ENCODE measurements at places on chromosomes 6 and 20. TPM values are rescaled to one million over a fixed set of nuclear protein-coding genes. Genes with fewer than 3 reads are reported as not detected.

Gene LAMA2
- total RNA-seq = 58.3 TPM

Gene FOXP4
- 2.8 TPM for total RNA-seq

Gene CCDC170
- 1.6 TPM for total RNA-seq

Gene FBXO30
- total RNA-seq = 23.0 TPM

Gene PPP1R3G
- 2.9 TPM for total RNA-seq

Gene STX11
- total RNA-seq = 0.77 TPM

Gene COL11A2
- 0.11 TPM for total RNA-seq

Gene CLVS2
- 0.12 TPM for total RNA-seq

Gene SLC22A3
- total RNA-seq = 2.9 TPM

Gene HMGCLL1
- total RNA-seq = not detected

Gene NKAIN4
- not detected for total RNA-seq

Gene PLCB1
- 15.2 TPM for total RNA-seq

Gene SLC17A2
- not detected for total RNA-seq

Gene NR2E1
- not detected for total RNA-seq

Gene TPD52L1
- total RNA-seq = 13.7 TPM

Gene GFOD1
- 2.4 TPM for total RNA-seq

Gene EYS
- not detected for total RNA-seq

Gene FERMT1
- total RNA-seq = 5.2 TPM

Gene SLC24A3
- total RNA-seq = not detected

Gene ATP5F1E
- total RNA-seq = 24.0 TPM

Gene MAPK13
- total RNA-seq = 34.1 TPM

Gene CPXM1
- 3.5 TPM for total RNA-seq

Gene TMEM74B
- not detected for total RNA-seq

Gene EYA4
- total RNA-seq = 14.5 TPM

Gene PACRG
- 0.33 TPM for total RNA-seq

Gene SEL1L2
- not detected for total RNA-seq

Gene ELOVL4
- 10.0 TPM for total RNA-seq

Gene PGBD1
- total RNA-seq = 9.5 TPM

Gene DEFB119
- total RNA-seq = not detected

Gene PRDM13
- total RNA-seq = under 0.01 TPM

Gene OR2B6
- total RNA-seq = not detected

Gene KIF25
- total RNA-seq = not detected

Gene ENTPD6
- 99.5 TPM for total RNA-seq

Gene HAO1
- not detected for total RNA-seq

Gene CRIP3
- total RNA-seq = not detected

Gene EDN1
- 1.3 TPM for total RNA-seq

Gene PKIB
- 3.8 TPM for total RNA-seq
